Stimulated activated CD4-positive, alpha-beta T cell treated with anti-CD3 and anti-CD28 coated beads, Interleukin-4, amount 100 ng/mL, for 24 hours (primary cell): ENCODE measurements at places on chromosomes 3 and 15.

DNA sequence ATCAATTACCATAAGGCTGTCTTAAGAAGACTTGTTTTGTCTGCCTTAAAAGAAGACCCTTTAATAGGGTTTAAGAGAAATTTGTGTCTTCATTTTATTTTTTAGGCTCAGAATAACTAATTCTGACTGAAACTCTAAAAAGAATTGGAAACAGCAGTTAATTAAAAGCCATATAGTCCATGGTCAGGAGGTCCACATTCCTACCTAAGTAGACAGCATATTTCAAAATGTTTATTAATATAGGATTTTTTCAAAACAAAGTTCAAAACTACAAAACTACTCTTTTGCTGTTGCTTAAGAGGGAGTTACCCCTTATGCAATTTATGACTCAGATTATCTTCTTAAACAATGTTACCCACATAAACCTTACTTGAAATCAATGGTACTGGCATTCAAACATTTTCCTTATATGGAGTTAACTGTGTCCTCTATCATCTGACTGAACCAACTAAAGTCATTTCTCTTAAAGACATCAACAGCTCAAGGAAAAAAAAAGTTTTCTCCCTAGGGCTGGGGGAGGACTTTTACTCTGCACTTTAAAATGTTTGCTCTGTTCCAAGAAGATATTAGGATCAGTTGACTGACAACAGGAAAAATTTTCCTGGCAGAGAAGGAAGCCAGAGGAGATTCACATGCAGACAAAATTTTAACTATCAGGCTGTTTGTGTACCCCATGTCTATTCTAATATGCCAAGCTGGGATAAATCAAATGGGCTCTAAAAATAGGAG is 56.8 kb upstream of the NANOGP8 start:
- DNase-seq, result no peak

- no peak for DNase-seq
These were observed 18.7 kb downstream of the PAQR5 start for GRCh38 chr15:69317392-69317841.

GRCh38 chr3:152219216-152219615 is 49.5 kb upstream of the MBNL1 start:
- no peak for DNase-seq

GRCh38 chr3:14991818-14992612 is 44.6 kb downstream of the NR2C2 start:
- DNase-seq, result no peak

GRCh38 chr15:38810686-38811085 is 246.1 kb upstream of the RASGRP1 start:
- DNase-seq, result no peak

- no peak for DNase-seq
These were observed 432.6 kb upstream of the PROK2 start for GRCh38 chr3:72217570-72217969.
